CD4-positive, CD25-positive, alpha-beta regulatory T cell (primary cell): ENCODE measurements at places on chromosomes 4 and X. TPM values are rescaled to one million over a fixed set of nuclear protein-coding genes. Genes with fewer than 3 reads are reported as not detected.

GRCh38 chr4:17636341-17636695 is 21.9 kb downstream of the MED28 start:
- no peak for DNase-seq

Gene RBMXL3
- total RNA-seq: not detected

DNA sequence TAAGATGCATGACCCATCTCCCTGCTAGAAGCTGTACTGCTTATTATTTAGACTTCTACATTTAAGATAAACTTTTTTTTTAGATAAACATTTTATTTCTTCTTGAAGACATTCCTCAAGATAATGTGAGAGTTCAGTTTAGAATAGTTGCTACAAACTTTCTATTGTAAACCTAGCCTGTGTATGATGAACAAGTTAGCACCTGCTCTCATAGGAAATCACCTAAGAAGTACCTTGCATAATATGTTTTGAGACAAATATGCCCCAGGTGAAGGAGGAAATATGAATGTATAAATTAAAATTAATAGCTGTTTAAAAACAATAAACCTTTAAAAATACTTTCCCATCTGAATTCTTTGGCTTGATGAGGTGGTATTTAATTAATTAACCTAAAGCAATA is 35.6 kb downstream of the RASGEF1B start:
- no peak for DNase-seq

DNA sequence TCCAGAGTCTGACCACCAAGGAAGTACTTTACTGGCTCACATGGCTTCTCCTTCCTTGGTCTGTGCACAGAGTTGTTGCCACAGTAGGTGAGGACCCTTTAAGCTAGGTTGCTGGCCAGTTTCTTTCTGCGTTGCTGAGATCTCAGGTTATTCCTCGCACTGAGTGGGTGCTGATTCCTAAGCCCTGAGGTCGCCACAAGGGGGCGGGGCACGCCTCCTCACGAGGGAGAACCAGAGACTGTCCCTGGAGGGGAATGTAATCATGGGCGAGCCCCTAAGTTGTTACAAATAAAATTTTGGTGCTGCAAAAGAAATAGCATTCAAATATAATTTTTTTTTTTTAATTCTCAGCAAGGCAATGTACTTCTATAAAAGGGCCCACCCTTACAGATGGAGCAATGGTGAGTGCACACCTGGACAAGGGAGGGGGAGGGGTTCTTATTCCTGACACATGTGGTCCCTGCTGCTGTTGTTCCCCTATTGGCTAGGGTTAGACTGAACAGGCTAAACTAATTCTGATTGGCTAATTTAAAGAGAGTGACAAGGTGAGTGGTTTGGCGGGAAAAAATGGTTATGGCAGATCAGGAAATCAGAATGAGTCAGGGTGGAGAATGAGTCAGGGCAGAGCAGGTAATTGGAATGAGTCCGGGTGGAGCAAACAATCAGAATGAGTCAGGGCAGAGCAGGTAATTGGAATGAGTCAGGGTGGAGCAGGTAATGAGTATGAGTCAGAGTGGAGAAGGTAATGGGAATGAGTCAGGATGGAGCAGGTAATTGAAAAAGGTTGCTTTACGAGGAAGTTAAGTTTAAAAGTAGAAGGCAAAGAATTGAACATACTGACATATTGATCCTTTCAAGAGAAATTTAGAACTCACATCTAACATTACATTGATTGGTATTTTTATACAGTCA is 107.5 kb downstream of the VSIG4 start:
- no peak for DNase-seq
